ENCODE measurements at places on chromosomes 5 and 9.

DNA sequence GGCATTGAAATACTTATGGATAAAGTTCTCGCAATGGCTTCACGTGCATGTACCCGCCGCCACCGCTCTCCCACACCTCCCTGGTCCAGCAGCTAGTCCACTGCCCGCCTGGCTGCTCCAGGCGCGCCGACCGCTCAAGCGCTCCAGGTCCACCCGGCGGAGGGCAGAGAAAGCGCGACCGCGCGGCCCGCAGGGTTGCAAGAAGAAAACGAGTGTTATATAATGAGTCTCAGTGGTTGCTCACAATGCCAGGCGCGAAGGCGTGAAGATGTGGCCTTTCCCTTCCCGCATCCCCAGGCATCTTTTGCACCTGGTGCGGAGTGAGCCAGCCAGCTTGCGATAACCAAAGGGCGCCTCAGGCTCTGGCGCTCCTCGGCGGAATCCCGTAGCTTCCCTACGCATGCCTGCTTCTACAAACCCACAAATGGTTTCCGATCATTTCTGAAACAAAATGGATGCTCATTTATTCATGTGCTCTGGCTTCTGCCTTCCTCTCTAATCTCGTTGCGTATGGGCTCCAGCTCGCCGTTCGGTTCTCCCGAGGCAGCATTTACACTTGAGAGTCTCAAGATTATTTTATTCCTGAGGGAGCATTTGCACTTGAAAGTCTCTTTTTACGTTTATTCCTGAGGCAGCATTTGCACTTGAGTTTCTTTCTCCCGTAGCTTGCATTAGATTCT is 25.7 kb downstream of the CDKN2A start:
- DNase-seq = no peak

GRCh38 chr5:126994485-126994884 is 35.9 kb downstream of the MARCHF3 start:
- DNase-seq = no peak

DNA sequence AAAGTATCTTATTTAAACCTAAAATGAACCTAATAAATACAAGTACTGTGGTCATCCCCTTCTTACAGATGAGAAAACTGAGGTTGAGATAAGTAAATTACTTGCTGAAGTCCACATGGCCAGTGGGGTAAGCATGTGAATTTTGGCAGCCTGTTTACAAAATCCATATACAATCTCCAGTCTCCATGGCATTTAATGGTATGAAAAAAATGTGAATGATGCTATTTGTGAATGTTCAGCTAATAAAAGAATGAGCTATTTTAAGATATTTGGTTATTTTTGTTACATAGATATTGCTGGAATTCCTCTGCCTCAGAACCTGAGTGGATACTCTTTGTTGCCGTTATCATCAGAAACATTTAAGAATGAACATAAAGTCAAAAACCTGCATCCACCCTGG is 19.3 kb upstream of the GPR150 start:
- DNase-seq = no peak

DNA sequence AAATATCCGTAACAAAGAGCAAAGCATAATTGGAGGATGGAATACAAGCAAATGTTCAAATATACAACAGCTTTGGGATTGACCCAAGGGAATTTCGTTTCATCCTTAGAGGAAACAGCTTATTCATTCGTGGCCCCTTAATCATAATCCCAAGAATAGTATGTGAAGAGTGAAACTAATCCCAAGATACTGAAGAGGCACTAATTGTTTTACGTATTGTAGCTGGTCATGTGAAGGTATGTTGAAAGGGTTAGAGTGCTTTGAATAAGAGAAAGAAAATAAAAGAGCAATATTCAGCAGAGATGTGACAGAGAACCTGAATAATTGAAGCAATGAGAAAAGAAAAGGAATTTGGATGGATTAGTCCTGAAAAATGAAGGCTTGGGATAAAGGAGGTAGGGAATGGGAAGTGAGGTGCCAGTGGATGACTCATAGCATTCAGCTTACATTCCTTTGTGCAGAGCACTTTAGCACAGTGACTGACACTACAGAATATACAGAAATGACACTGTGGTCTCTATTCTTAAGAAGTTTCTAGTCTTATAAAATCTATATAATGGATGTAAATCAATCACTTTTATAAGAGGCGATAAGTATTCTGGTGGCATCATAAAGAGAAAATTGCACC is 221.9 kb downstream of the TLR4 start:
- no peak for DNase-seq

GRCh38 chr5:151284392-151284967 is 19.1 kb downstream of the SLC36A3 start:
- DNase-seq = no peak

- DNase-seq = no peak
These were observed 327.8 kb downstream of the ADGRV1 start for GRCh38 chr5:90886381-90886780.

DNA sequence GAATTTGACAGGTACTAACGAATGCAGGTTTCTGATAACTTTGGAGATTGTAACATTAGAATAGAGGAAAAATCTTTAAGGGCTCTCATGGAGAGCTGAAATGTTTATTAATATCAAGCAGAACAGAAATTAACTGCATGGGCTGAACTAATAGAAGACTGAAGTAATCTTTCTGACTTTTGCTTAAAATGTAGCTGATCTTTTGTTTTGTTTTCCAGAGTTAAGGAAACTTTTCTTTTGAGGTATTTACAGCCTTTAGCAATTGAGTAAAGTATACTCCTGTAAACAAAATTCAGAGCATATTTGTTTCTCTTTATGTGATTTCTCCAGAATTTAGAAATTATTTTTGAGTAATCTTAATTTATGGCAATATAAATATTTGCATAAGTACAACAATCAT is 43.9 kb downstream of the SHC3 start:
- DNase-seq = no peak

DNA sequence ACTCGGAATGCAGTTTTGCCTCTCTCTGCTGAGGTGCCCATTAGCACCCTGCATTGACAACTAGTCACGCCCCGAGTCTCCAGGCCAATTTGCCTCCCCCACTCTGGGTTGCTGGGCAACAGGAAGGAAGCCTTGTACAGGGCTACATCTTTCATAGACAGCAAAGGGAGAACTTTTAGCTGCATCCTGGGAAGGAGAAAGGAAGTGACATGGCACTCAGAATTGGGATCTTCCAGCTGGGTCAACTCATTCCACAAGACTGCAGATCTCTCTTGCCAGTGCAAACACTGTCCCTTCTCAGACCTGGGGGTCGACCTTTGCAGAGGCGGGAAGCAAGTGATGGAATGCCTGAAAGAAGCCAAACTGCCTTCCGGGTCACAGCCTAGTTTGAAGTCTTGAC is 282.0 kb downstream of the SLIT3 start:
- DNase-seq = no peak

DNA sequence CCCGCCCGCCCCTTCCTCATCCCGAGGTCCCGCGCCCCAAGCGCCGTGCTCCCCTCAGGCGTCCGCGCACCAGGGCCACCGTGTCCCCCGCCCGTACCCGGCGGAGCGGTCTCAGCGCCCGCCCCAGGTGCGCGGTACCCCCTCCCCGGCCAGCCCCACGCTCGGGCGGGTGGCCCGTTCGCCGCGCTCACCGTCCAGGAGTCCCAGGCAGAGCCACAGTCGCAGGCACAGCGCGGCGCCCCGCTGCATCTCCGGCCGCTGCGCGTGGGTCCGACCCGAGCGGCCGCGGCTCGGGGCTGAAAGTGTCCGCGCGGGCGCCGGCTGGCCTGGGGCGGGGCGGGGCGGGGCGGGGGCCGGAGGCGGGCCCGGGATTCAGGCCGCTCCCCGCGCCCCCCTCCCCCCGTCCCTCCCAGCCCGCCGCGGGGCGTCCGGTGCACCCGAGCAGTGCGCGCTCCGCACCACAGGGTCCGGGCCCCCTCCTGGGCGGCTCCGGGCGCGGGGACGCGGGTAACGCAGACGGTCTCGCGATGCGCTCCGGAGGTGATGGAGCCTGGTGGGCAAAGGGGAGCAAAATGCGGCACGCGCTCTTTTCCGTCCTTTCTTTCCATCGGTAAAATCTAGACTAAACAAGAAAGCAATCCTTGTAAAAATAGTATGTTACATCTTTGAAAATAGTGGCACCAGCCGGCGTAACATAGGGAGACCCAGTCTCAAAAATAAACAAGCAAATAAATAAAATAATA is at the start of gene FLT4:
Gene FLT4, minus strand, starts transcription at position 304 of the 743 bp plus-strand sequence. Its CDS starts 55 bp downstream, at position 249.
- DNase-seq = no peak

GRCh38 chr5:135339189-135339588 is 59.8 kb downstream of the MACROH2A1 start:
- DNase-seq = no peak

DNA sequence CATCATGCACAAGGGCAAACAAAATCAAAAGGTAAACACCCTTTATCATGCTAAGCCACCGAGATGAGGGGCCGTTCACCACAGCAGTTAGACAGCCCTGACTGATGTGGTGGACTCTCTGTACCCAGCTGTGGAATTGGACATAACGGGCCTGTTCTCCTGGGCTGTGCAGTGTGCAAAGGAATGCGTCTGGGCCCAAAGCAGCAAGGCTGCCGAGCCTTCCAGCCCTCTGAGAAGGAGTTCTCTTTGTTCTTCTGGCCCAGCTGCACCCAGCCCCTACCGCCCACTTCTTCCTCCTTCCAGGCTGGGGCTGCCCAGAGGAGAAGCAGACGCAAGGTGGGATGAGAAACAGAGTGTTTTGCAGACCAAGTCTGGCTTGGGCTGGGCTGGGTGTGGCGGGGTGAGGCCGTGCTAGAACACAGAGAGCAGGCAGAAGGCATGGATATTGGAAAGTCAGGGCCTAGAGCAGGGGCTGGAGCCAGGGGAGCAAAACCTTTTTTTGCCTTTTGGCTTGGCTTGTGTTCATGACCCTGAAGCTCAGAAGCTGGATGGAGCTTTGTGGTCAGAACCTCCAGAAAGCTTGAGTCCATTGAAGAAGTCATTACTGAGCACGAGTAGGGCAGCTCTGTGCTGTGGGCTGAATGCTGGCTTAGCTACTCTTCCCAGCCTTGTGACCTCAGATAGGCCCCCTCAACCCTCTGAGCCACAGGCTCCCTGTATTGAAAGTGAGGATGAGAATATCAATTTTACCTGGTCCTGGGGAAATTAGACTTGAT is 49.8 kb upstream of the SH3PXD2B start:
- DNase-seq = no peak

- no peak for DNase-seq
These were observed 159.5 kb downstream of the TRPM6 start for GRCh38 chr9:74728176-74728575.

- DNase-seq = peak; percentile 18
These were observed 277.6 kb upstream of the ADAMTS16 start for GRCh38 chr5:4862500-4862899.

GRCh38 chr9:93601063-93601462 is 24.7 kb downstream of the PHF2 start:
- no peak for DNase-seq

GRCh38 chr9:103821115-103821514 is 273.0 kb upstream of the SMC2 start:
- DNase-seq = no peak

DNA sequence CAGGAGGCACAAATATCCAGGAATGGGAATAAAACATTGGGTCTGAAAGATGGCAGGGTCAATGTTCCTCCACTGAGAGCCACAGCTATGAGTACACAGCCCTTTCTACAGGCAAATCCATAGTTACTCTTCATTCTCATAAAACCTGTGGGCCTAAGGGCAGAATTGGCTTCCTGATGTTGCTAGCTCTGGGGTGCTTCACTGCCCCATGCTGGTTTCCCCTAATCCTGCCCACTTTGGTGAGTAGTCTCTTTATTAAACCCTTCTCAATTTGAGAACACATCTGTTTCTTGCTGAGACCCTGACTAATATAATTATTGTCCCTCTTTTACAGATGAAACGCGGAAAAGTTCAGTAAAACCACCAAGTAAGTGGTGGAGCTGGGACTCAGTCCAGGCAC is 66.3 kb upstream of the RAI14 start:
- no peak for DNase-seq

GRCh38 chr9:15513335-15513734 is 2.6 kb upstream of the PSIP1 start:
- DNase-seq = no peak

GRCh38 chr5:123810746-123811340 is 298.9 kb downstream of the CSNK1G3 start:
- no peak for DNase-seq

GRCh38 chr9:130639124-130639765 is 25.1 kb upstream of the PRDM12 start:
- DNase-seq = no peak

GRCh38 chr9:111381006-111381405 is 51.0 kb upstream of the OR2K2 start:
- DNase-seq = no peak

- peak; percentile 63 for DNase-seq
These were observed 523.5 kb downstream of the CAAP1 start for GRCh38 chr9:26369093-26369492.

DNA sequence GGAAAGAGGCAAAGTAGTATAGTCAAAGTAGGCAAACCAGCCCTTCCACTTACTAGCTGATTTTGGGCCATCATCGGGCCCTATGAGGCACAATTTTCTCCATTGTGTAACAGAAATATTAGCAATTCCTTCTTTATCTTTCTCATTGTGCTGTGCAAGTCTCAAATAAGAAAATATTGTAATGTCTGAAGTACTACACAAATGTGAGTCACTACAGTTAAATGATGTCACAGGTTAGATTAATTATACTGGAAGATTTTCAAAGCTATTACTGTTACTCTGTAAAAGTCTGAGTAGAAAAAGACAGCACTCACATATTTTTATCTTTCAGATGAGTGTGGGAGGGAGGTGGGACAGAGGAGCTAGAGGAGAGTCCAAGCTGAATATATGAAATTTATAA is 12.4 kb upstream of the TMC1 start:
- peak; percentile 60 for DNase-seq

- peak; percentile 55 for DNase-seq
These were observed 4.2 kb downstream of the DNAJA1 start for GRCh38 chr9:33029231-33029786.

GRCh38 chr5:97788369-97788768 is 605.3 kb upstream of the RIOK2 start:
- no peak for DNase-seq

DNA sequence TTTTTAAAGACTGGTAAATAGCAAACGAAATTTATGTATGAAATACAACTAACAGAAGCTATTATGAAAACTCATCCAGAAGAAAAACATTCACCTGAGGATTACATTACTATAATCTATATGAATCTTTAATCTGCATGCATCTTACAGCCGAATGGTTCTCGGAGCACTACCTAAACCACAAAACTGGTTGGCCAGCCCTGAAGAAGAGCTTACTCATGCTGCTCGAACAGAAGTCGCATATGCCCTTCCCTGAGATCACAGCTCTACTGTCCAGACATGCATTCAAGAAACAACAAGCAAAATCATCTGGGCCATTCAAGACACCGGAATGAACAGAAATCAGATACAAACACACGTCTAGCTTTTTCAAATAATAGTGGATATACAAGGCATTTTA is 931.0 kb upstream of the DMAC1 start:
- no peak for DNase-seq

- DNase-seq = no peak
These were observed 211.0 kb downstream of the ADCY2 start for GRCh38 chr5:7606840-7607465.

DNA sequence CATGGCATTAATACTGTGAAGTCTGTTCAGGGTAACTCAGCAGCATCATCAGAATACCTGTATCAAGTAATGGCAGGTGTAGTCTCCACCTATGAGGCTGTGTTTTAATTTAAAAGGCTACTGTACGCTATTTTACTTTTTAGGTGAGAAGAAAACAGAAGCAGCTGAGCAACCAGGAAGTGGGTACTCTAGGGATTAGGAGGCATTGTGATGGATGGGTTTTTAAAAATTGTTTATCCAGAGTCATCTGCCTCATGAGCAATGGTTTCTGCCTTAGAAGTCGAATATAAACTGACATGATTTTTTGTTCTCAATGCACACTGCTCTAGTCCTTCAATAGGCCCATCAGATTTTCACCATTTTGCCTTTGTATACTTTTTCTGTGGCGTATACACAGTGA is 42.6 kb downstream of the PSIP1 start:
- no peak for DNase-seq

GRCh38 chr5:32096891-32097595 is 77.1 kb downstream of the GOLPH3 start:
- no peak for DNase-seq

Measured in AG09309 (cell line).